ENCODE measurements at places on chromosomes 16 and 17.

DNA sequence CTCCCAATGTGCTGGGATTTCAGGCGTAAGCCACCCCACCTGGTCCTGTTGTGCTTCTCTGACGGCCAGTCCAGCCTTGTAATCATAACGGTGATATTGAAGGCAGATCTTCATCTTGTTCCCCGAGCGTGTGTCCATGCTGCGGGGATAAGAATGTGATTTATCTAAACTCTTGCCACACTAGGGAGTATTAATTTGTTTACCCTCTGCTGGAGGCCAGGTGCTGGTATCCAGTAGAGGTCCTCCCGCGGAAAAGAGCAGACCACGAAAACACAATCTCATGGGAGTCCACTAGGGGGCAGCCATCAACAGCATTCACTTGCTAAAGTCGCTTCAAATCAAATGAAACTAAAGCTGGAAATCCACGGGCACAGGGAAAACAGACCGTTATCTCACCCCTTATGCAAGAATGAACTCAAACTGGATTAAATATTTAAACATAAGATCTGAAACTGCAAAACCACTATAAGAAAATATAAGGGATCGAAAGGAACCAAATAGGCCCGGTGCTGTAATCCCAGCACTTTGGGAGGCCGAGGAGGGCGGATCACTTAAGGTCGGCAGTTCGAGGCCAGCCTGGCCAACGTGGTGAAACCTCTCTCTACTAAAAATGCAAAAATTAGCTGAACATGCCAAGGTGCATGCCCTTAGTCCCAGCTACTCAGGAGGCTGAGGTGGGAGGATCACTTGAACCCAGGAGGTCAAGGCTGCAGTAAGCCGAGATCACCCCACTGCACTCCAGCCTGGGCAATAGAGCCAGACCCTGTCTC, 22.3 kb upstream of the RBBP6 start:
- DNase-seq: peak; percentile 66

- no peak for DNase-seq
Measured at GRCh38 chr17:79630821-79631639, 20.2 kb upstream of the RBFOX3 start.

DNA sequence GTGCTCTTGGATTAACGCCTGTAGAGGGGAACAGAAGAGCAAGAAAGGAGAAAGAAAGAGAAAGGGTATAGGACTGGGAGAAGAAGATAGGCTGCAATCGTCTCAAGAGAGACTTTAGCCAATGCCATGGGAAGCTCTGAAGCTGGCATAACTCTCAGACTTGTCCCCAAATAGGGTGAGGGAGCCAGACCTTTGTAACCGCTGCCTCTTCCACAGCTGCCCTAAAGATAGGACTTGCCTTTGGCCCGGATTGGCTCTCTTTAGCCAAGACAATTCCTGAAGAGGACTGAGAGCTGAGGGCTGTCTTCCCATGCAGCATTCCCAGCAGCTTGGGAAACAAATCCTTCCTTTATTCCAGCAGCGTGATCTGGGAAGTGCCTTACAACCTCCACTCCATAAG, 20.8 kb upstream of the MMD start:
- no peak for DNase-seq

DNA sequence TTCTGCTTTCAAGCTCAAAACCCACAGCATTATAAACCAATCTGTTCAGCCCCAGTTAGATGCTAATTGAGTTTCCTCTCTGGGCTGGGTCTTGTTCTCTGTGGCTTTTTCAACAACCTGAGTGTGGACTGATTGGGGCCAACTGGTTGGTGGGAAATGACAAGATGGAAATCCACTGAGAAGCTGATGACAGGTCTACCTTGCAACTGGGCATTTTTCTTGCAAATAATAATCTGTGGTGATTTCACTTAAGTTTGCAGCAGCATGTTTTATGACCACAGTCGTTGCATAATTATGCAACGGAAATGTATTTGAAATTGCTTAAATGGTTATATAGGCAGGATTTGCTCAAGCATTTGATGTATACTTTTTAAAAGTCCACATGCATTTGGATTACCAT, 69.9 kb downstream of the AKAP1 start:
- no peak for DNase-seq

DNA sequence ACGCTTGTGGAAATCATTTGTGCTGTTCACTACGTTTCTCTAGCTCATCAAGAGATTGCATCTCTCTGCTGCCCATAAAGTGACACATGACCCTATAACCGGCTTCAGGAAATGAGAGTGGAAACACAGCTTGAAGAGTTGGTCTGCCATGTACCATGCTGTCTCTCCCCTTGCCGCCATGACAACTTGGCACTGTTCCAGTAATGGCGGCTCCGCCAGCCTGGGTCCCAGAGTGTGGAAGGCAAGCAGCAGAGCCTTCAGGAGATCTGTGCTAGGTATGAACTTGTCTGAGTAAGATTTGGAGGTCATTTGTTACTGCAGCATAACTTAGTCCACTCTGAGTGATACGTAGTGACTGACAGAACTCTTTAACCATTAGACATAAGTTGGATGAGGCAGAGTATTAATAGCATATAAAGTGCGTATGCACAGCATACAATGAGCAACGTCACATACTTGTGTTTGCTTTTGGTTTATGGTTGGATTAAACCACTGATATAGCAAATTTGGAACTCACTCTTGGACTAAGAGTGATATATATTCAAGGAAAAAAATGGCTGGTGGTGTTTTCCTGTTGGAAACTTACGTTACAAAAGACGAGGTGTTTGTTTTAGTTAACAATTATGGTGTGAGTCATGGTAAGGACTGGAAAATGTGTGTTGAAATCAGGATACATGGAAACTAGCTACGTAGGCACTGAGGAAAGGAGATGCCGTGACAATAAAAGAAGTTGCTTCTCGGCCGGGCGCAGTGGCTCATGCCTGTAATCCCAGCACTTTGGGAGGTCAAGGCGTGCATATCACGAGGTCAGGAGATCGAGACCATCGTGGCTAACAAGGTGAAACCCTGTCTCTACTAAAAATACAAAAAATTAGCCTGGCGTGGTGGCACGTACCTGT, 24.4 kb upstream of the PMP22 start:
- DNase-seq: no peak

DNA sequence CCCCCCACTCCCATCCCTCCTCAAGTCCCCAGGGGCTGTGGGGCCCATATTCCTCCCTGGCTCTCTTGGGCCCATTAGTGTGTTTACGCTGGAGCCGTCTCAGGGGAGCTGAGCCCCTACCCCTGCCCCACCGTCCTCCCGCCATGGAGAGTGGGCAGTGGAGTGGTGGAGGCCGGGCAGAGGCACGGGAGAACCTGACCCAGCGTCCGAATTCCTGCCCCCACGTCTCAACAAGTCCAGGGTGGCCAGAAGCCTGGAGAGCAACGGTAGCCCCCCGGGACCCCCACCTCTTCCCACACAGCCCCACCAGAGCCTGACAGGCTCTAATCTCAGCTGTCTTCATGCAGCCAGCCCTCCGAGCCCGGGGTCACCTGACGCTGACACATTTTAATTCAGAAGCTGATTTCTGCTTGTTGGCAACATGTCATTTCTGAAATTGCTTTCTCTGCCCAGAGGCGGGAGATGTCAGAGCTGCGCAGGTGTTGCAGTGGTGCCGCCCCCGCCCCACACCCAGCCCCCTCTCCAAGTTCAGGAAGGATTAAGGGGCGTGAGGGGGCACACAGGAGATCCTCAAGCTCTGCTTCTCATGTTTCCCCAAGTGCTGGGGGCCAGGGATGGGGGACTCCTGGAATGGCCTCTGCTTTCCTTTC, 32.6 kb downstream of the WNT9B start:
- DNase-seq: no peak

DNA sequence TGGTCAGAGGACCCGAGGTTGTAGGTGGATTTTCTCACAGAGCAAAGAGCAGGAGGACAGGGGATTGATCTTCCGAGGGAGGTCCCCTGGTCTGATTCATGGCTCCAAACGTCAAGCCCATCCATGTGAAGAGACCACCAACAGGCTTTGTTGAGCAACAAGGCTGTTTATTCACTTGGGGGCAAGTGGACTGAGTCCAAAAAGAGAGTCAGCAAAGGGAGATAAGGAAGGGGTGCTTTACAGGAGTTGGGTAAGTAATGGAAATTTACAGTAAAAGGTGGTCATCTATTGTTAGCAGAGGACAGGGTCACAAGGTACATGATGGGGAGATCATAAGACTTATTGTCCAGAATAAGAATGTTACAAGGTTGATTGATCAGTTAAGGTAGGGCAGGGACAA, 2285.8 kb downstream of the TP53TG3F start:
- no peak for DNase-seq

DNA sequence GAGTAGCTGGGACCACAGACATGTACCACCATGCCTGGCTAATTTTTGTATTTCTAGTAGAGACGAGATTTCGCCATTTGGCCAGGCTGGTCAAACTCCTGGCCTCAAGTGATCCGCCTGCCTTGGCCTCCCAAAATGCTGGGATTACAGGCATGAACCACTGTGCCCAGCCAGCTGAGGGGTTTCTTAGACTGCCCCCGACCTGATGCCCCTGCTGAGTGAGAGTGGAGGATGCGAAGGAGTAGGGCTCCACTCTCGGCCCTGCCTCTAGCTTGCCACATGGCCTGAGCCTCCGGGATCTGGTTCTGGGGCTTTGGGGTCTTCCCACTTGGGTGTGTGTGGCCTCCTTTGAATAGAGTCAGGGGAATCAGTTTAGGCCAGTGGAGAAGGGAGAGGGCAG, 11.0 kb downstream of the GPR179 start:
- no peak for DNase-seq

DNA sequence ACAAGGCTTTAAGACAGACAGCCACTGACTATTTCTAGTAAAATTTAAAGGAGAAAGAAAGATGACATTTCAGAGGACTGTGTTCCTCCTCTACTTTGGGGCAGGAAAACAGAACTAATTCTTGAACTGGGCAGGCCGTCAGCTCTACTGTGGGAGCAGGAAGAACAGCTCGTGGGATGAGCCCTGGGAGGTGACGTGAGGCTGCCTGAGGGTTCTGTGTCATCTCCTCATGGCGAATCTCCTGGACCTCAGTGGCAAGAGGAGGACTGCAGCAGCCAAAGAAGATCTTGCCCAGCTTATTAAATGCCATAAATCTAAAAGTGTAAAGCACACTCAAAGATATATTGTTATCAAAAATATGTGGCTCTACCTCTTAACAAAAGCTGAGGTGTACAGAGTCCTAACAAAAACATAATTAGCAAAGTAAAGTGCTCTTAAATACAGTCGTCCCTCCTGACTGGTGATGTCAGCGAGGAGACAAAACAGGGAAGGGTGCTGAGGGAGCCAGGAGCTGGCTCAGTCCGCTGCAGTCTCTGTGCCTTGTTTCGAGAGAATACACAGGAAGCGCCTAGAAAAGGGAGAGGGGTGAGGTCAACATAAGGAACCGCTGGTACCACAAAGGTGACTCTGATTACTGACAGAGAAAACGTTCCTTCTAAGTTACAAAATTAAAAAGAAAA, 58.0 kb downstream of the CREBBP start:
- DNase-seq: no peak

DNA sequence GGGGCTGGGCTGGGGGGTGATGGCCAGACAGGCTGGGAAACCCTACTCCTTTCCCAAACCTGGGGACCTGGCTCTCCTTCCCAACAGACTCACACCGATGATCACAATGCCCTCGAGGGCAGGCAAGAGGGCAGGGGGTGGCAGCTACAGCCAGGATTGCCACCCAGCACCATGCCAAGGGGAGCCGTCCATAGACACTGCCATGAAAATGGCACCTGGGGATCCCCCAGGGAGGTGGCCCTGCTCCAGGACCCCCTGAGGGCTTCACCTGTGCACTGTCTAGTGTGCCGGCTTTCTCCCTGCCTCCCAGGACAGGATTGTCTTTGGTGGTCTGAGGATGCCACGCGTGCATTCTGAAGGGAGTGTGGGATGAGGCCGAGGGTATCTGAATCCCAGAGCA, 24.6 kb downstream of the RPH3AL start:
- DNase-seq: no peak

DNA sequence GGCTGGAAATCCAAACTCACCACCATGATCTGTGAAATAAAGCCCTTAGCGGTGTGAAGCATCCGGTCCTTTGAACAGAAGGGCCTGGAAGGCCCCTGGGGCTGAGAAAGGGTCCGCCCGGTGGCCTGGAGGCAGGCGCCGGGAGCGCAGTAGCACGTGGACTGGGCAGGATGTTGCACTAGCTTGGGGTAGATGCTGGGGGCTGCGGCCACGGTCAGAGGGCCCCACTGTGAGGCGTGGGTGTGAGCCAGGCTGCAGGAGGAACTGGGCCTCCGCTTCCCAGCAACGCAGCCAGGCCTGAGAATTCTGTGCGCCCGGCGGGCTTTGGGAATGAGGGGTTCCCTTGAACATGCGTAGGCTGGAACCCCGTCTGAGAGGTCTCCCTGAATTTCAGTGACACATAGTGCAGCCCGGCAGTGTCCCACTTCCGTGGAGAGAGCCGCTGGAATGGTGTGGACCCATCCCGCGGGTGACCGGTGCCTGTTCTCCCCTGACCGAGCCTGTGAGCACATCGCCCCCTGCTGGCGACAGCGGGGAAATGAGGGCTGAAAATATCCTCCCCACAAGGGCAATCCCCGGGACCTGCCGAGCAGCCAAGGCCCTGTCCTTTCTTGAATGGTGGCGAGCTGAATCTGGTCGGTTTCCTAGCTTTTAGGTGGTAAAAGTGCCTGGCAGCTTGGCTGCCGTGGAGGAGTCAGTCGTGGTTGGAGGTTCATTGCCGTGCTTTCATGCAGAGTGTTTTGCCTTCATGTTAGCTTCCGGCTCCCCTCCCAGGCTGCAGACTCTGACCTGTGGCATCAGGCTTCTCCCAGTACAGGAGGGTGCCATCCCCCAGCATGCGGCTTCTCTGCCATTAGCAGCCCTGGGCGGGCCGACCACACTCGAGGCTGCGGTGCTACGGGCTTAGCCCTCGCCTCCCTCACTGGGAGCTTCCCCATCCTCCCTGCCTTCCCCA, 43.8 kb downstream of the DNAJA2 start:
- DNase-seq: peak; percentile 45

DNA sequence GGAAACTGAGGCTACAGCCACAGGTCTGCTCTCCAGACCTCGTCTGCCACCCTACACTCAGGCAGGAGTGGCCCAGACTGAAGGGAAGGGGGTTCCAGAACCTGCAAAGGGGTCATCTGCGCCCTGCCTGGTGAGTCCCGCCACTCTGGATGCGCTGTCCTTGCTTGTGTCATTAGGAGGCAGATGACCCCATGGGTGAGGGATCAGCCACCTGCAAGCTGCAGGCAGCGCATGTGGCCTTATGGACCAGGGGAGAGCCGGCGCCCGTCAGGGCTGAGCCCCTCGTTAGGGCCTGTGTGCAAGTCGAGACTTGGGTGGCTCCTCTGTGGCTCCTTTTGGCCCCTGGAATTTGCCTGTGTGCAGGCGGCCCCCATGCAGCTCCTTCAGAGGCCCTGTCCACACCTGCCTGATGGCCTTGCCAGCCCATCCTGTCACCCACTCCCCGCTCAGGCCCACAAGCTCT, 5.7 kb downstream of the ZFPM1 start:
- no peak for DNase-seq

DNA sequence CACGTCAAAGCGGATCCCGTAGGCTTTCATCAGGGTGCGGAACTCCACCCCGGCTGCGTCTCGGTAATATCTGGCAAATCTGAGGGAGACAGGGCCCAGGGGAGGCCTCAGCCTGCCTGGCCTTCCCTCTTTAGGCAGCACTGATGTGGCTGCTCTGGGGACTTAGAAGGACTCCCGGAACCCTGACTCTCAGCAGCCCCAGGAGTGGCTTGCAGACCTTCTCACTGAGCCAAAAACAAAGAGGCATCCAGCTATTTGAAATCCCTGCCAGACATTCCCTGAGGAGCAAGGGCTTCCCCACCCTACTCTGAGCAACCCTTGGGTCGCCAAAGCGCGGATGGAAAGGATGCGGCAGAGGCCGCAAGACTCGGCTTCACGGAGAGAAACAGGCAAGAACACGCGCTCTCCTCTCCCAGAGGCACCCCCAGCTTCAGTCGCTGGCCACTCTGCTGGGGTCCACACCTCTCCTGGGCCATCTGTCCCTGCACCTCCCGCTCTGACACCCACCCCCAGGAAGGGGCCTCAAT, 7.9 kb downstream of the P2RX5 start:
- DNase-seq: no peak

Data from effector CD4-positive, alpha-beta T cell (primary cell).